Occipital lobe (tissue), 3 donors: ENCODE measurements at places on chromosomes 16 and 17.

DNA sequence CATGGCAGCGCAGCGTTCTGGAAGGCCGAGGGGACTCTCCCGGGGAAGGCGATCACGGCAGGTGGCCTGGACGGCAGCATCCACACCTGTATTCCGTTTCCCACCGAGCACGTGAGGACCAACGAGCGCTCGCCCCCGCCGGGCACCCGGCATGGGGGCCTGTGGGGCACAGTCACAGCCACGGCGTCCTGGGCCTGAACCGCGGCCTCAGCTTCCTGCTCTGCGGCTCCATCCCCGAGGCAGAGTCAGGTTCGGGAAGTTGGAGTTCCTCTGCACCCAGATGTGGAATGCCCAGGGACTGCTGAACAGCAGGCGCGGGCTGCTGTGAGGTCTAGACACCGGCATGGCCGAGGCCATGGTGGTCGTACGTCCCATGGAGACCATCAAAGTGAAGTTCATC, 1713.9 kb downstream of the TP53TG3F start:
- DNase-seq = no peak

DNA sequence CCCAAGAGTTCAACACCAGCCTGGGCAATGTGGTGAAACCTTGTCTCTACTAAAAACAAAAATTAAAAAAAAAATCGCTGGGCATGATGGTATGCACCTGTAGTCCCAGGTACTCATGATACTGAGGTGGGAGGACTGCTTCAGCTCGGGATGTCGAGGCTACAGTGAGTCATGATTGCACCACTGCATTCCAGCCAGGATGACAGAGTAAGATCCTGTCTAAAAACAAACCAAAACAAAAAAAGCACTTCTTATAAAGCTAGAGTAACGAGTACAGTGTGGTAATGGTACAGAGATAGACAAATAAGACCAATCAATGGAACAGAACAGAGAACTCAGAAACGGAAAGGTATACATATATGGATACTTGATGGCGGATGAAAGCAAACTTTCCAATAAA, 4.4 kb downstream of the NSMCE1 start:
- no peak for DNase-seq

DNA sequence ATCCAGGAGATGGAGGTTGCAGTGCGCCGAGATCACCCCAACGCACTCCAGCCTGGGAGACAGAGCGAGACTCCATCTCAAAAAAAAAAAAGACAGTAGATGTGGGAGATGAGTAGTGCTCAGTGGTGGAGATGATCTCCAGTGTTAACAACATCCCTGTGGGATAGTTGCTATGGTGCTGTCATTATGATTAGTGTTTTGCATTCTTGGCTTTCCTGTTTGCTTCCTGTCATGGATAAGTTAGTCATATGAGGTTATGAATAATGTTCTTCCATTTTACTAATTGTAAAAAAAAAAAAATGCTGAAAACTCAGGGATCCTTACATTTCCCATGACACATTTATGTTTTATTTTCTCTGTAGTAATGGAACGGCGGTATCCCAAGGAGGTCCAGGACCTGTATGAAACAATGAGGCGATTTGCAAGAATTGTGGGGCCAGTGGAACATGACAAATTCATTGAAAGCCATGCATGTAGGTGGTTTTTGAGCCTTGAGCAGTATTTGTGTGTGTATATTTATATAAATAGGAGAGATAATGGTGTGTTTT, 24.5 kb upstream of the DUSP14 start:
- no peak for DNase-seq

GRCh38 chr17:51029142-51029541, 91.5 kb downstream of the SPAG9 start:
- no peak for DNase-seq

DNA sequence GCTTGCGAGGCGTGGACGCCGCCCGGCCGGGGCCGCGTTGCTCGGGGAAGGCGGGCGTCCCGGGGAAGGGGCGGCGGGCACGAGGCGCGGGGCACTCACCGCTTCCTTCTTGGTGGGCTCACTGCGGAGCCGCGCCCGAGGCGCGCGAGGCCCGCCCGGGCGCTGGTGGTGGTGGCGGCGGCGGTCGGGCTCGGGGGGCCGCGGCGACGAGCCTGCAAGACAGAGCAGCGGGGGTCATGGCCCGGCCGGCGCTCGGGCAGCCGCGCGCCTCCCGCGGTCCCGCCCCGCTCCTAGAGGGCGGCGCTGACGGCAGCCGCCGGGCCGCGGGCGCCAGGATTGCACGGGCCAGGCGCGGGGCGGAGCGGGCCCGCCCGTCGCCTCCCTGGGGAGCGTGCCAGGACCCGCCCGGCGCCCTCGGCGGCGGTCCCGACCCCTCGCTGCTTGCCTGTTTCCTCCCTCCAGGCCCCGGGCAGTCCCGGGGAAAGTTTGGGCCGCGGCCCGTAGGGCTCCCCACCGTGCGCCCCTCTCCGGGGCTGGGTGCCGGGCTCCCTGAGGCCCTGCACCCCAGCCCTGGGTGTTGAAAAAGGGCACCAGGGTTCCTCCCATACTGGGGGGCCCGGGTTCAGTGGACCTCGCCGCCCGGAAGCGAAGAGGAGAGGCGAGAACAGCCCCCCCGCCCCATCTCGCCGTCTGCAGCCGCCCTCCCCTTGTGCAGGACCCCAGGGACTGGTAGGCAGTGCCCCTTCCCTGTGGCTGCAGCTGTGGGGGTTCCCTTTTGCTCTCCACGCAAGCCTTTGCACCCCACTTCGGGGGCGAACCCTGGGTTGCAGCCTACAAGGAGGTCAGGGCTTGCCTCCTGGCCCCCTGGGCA, at the start of gene C16orf74:
Gene C16orf74 (minus strand): TSS at position 270 of the 871 bp plus-strand sequence. CDS start 15,879 bp downstream, outside the sequence.
- DNase-seq = no peak

DNA sequence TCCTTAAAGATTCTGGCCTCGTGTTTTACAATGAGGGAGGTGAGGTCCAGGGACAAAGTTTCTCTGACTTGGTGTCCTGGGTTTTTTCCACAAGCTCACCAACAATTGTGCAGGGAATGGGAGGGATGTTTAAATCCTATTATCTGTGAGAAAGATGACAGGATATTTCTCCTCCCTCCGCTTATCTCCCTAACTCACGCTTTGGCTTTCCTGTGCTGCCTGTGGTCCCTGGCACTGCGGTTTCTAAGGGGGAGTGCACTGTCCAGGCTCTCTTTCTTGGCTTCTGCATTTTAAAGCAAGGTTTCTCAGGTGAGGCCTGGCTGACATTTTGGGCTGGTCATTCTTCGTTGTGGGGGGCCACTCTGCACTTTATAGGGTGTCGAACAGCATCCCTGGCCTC, 16.4 kb downstream of the GGA3 start:
- no peak for DNase-seq

GRCh38 chr17:1082579-1082978, 85.7 kb downstream of the TIMM22 start:
- DNase-seq = no peak

- no peak for DNase-seq
These were observed 1631.8 kb downstream of the CDH8 start for GRCh38 chr16:60404401-60404800.

- no peak for DNase-seq
These were observed 8.4 kb downstream of the CDR2L start for GRCh38 chr17:74995847-74996246.

- DNase-seq = no peak
These were observed 24.3 kb upstream of the B4GALNT2 start for GRCh38 chr17:49108318-49108717.

DNA sequence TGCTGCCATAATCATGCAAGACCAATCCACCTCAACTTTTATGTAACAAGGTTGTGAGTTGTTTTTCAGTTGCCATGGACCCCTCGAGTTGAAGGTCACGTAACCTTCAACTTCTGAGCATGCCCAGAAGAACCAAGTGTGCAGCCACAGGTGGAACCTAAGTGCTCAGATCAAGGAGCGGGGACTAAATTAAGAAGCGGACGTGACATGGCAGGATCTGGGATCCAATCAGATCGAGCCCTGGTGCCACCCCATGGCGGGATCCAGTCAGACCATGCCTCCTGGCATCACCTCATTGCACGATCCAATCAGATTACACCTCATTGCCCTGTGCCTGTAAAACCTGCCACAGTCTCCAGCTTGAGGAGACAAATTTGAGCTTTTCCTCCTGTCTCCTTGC, 204.5 kb upstream of the CDH5 start:
- DNase-seq = no peak

DNA sequence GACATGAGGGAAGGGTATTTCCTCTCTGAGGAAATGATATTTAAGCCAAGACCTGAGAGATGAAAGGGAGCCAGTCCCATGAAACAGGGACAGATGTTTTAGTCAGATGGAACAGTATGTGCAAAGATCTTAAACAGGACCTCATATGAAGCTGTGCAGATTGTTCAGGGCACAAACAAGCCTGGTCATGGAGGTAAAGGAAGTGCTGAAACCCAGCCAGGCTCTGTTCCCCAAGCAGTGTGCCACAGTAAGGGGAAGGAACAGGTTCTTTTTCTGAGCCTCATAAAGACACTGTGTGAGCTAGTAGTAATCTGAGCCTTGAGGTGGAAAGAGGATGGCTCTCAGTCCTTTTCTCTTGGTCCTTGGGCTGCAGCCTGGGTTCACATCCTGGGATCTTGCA, 159.9 kb downstream of the ANKFN1 start:
- no peak for DNase-seq

- no peak for DNase-seq
These were observed 15.5 kb upstream of the MMD start for GRCh38 chr17:55437159-55437605.

- DNase-seq = no peak
These were observed 68.9 kb upstream of the EEF2KMT start for GRCh38 chr16:5166486-5166885.

DNA sequence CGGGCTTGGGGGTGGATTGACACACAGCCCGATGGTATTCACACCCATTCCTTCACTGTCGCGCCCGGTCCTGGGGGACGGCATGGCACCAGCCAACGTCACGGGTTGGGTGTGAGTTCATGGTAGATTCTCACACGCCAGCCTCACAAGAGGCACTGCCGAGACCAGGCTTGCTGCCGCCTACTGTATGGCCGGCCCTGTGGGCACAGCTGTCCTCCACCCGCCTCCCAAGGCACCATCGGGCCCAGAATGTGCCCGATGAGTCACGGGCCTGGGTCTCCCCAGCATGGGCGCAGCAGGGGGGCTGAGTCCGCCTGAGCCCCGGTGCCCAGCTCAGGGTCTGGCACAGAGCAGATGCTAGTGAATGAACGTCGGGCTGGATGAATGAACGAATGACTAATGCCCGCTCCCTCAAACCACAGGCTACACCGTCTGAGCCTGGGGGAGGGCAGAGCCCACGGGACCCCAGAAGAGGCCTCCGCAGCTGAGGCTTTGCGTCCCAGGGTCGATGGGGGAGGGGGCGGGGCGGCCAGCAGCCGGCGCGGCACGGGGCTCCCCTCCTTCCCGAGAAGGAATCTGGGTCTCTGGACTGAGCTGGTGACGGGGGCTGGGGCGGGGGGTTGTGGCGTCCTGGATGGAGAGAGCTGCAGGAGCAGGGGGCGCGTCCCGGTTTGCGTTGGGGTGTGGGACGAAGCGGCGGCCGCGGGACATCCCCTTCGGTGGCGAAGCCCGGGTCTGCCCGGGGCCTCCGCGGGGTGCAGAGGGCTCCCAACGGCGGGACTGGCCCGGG, 829 bp downstream of the PITPNM3 start:
- peak; percentile 50 for DNase-seq

DNA sequence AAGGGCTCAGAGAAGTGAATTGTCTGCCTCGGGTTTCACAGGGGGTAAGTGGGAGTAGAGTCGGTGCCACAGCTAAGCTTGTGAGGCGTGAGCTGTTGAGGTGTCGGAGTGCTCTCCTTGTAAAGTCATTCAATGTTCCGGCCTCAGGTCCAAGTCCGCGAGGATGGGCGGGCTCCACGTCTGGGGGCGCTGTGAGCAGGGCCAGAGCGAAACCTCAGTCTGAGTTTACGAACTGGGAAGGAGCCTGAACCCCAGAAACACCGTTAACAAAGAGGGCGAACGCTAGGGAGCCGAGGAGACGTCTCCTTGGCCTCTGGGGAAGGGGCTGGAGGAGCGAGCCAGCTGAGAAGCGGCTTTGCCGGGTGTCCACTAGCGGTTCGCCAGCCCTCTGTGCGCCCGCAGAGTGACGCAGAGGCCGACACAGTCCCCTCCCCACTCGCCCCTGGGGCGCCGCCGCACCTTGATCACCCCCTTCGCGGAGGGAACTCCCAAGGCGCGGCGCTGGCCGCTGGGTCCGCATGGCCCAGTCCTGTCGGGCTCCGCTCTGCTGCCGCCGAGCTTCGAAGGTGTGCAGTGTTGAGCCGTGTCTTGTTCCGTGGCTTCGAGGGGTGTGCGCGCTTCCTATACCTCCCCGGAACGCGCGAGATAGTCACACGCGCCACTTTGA, 4.9 kb downstream of the IRX3 start:
- DNase-seq = no peak

- no peak for DNase-seq
These were observed 343.2 kb upstream of the MAF start for GRCh38 chr16:79943736-79944135.

DNA sequence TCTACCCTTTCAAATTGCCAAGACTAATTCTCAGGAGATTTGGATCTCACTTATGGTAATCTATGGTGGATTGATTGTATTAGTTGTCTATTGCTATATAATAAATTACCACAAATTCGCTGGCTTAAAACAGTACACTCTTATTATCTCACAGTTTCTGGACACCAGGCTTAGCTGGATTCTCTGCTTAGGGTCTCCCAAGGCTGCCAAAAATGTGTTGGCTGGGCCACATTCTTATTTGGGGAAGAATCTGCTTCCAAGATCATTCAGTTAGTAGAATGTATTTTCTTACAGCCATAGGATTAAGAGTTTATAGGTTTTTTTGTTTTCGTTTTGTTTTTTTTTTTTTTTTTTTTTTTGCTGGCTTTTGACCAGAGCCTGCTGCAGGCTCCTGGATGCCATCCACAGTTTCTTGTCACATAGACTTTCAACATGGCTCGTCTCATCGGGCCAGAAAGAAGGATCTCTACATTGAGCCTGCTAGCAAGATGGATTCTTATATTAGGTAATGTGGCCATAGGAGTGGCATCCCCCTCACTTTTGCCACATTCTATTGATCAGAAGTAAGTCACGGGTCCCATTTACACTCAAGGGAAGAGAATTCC, 415.3 kb downstream of the KIF2B start:
- no peak for DNase-seq

GRCh38 chr17:15106540-15106939, 158.6 kb downstream of the PMP22 start:
- DNase-seq = no peak

- no peak for DNase-seq
These were observed 12.6 kb upstream of the ARL5C start for GRCh38 chr17:39178536-39178935.

DNA sequence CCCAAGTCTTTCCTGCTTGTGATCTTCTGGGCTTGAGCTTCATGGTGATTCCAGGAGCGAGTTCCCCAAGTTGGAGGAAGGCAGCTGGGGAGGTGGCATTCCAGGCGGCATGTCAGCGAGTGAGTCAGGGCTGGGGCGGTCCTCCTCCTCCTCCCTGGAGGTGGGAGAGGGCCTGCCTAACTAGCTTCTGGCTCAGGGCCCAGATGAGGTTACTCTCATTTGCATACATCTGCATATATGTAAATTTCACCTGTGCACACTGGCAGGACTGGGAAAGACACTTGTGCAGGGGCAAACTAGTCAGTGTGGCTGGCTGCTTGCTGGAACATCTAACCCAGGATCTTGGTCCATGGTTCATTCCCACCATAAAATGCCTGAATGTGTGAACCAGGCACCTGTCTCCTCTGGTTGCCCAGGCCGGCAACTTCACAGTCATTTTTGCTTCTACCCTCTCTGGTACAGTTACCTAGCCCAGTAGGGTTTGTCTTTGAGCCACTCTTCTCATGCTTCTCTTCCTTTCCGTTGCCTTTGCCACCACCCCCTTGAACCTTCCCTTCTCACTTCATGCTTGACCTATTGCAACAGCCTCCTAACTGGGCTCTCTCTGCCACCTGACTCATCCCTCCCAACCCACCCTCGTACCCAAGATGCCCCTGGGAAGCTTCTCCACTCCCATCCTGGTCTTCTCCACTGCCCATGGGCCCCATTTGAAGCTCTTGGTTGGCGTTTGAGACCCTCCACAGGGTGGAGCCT, 9.6 kb upstream of the DLX4 start:
- DNase-seq = no peak
